ENCODE measurements at places on chromosomes 2 and 18.
A peak's percentile ranks its signal among the peaks of the same experiment; 100 is the strongest.

DNA sequence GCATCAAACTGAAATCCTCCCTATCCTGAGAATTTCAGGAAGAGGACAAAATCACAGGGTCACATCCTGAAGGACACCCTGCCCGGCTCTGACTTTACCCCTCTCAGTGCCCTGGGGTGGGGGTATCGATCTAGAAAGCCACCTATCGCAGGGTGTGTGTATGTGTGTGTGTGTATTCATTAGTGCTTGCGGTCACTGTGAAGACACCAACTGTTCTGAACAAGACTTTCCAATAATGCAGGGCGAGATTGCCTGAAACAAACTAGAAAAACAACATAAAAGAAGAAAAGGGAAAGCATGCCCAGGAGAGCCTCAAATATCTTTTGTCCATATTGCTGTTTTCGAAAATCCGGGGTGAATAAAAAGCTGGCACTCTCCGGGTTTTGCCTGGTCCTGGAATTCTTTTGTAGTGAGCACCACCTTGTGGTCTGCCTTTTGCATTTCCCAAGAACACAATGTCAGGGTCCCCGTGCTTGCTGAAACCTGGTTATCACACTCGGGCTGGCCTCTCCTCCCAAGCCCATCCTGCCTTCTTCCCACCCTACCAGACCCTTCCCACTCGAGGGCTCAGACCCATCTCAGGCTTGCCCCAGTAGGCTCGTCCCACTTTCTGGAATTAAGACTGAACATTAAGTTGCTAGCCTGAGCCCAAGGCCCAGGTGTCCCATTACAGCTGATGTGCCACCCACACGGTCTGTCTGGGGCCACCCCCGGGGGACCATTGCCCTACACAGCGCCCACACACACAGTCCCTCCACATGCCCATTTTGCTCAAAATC lies 25.0 kb upstream of the COPS8 start:
- DNase-seq = peak; percentile 53

DNA sequence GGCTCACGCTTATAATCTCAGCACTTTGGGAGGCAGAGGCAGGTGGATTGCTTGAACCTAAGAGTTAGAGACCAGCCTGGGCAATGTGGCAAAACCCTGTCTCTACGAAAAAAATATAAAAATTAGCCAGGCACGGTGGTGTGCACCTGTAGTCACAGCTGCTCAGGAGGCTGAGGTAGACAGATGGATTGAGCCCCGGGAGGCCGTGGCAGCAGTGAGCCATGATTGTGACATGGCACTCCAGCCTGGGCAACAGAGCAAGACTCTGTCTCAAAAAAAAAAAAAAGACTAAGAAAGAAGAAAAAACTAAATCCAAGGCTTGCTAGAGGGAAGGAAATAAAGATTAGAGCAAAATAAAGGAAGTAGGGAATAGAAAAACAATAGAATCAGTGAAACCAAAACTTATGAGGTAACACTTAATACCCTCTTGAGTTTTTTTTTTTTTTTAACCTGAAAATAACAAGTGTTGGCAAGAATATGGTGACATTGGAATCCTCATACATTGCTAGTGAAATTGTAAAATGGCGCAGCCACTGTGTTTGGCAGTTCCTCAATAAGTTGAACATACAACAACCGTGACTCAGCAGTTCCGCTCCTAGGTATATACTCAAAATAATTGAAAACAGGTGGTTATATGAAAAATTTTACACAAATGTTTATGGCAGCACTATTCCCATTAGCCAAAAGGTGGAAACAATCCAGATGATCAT lies 85.2 kb downstream of the EML4 start:
- no peak for DNase-seq

- no peak for DNase-seq
Observed at GRCh38 chr18:79597176-79597830, 82.3 kb upstream of the CTDP1 start.

GRCh38 chr2:85913884-85914881 lies 25.4 kb upstream of the ST3GAL5 start:
- no peak for DNase-seq

DNA sequence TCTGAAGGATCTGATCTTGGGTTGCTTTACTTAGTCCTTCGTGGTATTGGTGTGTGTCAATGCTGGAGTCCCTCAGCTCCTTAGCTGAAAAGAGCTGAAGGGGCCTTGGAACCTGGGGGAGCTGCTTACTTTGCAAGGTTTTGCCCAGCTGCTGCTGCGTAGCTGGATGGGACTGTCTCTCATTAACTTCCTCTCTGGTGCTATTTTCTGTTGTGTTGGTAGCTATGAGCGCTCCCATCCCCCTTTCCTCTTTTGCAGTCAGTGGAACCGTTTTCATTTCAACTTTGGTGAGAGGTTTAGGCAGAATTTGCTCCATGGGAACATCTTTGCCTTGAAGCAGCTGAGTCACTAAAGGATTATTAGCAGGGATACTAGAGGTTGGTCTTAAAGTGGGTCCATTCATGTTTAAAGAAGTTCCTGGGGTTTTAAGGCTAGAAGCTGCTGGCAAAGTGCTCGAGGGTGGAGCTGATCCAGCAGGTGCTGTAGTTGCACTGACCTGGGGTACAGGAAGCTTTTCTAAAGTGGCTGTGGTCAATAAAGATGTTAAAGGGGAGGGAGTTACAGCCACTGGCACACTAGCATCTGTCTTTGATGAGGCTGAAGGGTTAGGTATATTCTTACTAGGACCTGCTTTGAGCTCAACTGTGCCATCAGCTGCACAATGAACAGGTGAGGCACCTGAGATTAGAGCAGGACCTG lies 69.9 kb upstream of the DTNB start:
- peak; percentile 63 for DNase-seq

DNA sequence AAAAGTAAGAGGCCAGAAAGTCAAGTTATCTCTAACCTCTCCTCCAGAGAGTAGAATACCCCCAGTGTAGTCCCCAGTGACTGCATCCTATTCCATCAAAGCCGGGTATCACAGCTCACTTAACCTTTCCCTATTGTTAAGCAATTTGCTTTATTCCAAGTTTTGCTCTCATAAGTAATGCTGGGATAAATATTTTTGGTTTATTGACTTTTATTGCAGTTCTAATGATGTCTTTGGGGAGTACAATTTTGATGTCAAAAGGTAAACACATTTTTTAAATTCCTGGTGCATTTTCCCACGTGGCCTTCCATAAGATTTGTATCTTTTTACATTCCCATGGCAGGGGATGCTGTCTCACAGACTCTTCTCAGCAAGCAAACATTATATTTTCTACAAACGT lies 43.3 kb downstream of the CMPK2 start:
- no peak for DNase-seq

DNA sequence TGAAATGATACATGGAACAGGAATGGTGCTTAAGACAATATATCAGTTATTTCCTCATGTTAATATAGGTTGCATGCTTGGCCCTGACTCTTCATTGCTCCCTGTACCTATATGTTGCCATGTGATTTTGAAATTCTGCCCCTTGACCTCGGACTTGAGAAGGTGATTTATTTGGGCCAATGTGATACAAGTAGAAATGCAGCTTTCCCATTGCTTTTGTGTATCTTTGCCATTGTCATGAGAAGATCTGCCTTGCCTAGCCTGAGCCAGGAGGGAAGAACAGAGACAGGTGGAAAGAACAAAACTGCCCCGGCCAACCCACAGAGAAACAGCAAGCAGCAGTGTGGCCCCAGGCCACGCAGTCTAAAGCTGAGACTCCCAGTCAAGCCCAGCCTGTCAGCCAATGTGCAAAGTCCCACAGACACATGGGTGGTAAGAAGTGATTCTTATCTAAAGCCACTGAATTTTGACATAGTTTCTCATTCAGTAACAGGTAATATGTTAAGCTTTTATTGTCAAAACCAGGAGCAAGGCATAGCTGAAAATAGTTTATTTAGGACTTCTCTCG lies 245.7 kb upstream of the RND3 start:
- DNase-seq = no peak

- DNase-seq = no peak
Observed at GRCh38 chr18:33010149-33010548, 237.3 kb upstream of the KLHL14 start.

GRCh38 chr2:37267685-37268084 lies 36.2 kb downstream of the NDUFAF7 start:
- DNase-seq = no peak

- no peak for DNase-seq
Observed at GRCh38 chr2:143608063-143608423, 478.8 kb downstream of the ARHGAP15 start.

DNA sequence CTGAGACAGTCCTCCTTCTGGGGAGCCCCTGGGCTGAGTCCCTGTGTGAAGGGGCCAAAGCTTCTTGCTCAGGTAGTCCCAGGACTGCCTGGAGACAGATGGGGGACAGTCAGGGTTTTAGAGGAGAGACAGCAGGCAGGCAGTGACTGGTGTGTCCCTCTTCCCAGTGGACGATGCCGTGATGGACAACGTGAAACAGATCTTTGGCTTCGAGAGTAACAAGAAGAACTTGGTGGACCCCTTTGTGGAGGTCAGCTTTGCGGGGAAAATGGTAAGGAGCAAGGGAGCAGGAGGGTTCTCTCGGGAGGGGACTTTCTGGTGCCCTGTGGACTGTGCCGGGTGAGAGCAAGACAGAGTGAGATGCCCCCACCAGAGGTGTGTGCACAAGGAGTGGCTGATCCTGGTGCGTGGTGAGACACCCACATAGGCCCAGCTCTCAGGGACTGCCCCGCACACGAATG lies 74.8 kb downstream of the DYSF start:
- no peak for DNase-seq

- no peak for DNase-seq
Observed at GRCh38 chr2:207123776-207124391, 41.9 kb downstream of the KLF7 start.

DNA sequence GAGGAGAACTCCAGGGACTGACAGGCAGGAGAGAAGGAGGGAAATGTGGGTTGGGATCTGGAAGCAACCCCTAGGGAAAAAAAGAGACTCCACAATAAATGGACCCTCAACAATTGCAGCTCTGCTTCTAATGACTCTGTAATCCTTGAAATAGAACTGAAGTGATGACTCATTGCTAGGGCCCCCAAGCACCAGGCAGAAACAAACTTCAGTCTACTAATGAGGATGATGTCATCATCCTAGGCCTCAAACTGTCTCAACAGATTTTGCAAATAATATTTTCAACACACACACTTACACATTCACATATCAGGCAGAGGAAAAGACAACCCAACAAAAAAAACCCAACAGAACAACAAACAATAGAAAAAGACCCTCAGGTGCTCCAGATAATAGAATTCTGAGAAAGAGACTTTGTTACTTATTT lies 143.3 kb downstream of the HDAC4 start:
- DNase-seq = peak; percentile 56

DNA sequence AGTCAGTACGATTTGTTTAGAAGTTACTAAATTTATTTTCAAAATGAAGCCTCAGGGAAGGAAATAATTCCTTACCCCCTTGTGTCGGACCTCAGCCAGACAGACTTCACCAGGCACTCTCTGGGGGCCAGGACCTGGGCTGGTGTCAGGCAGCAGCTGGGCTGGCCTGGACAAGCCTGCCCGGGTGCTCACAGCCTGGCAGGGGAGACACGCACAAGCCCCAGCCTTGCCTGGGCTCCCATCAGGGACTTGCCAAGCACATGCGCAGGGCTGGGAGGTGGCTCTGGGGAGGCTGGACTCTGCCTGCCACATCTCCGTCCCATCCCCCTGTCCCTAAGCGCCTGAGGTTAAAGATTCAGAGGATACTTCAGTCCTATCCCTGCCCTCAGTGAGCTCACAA lies 56.8 kb upstream of the HS6ST1 start:
- DNase-seq = no peak

DNA sequence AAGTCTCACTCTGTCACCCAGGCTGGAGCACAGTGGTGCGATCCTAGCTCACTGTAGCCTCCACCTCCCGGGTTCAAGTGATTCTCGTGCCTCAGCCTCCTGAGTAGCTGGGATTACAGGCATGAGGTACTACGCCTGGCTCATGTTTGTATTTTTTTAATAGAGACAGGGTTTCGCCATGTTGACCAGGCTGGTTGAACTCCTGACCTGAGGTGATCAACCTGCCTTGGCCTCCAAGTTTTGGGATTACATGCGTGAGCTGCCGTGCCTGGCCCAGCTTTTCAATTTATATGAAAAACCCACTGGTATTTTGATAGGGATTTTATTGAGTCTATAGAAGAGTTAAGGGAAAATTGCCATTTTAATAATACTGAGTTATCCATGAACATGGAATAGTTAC lies 63.3 kb downstream of the XRCC5 start:
- no peak for DNase-seq

DNA sequence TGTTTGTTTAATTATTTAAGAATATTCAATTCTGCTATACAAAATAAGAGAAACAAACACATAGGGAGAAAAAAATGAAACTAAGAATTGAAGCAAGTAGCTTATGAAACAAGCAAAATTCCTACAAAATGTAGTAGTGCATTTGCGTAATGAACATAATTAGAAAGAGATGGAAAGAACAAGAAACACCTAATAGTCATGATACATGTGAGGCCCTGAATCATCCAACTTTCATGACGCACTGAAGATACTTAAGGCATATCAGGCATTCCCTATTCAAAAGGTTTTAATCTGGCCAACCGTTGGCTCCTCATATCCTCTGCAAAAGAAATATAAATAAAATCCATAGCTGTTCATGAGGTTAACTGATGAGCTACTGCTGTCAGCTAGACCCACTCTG lies 14.5 kb upstream of the NAB1 start:
- DNase-seq = no peak

DNA sequence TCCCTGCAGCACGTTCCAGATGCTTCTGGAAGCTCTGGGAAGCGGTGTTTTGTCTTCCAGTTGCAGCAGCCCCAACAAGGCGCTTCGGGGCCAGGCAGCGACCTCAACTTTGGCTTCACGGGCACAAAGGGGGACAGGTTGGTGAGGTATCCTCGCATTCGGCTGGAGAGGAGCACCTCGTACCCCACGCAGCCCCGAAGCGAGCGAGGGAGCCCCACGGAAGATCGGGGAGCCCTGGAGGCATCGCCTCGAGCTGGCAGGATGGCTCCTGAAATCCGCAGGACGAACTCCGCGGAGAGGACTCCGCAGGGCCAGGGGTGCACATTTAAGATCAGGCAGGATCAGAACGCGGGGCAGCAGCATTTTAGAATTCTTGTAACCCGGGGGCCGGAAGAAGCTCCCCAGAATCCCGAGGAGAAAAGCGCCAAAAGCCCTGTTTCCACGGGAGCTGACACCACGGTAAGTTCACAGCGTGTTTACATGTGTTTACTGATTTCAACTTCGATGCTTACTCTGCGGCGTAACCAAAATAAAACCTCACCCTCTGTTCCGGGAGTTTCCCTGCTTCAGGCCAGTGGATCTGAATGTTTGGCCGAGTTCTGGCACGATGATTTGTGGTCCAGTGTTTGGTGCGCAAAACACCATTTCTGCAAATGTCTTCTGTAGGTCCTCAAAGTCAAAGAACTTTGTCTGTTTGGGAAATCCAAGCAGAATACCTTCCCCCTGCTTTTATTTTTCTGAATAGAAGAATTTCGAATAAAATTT lies 212.5 kb downstream of the NEDD4L start:
- no peak for DNase-seq
